ENCODE measurements at places on chromosomes 11 and 22.

DNA sequence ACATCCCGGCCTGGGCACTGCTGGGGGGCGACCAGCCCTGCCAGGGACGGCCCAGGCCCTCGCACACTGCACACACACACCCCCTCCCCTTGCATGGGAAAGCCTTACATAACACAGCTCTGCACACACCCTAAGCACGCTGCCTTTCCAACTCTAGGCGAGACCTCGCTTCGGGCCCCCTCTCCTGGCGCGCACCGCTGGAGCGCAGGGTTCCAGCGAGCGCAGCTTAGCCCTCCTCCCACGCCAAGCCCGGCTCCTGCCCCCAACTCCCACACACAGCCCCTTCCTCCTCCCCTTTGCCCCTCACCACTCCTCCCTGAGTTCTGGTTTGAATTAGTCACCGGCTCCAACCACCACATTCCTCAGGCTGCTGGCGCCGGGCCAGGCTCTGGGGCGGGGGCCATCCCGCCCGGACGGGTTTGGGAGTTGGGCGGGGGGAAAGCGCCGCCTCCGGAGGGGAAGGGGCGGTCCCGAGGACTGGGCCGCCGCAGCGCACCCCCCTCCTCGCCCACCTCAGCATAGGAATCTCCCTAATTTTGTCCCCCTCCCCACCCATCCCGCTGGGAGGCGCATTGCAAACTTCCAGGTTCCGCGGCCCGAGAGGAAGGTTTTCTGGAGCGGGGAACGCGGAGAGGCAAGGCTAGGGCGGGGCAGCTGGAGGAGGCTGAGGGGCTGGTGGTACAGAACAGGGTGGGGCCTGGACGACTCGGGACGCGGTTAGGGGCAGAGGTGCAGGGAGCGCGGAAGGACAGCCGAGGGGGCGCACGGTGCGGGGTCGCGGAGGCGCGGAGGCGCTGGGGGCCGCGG lies 966 bp downstream of the AHNAK start:
- DNase-seq, result no peak

DNA sequence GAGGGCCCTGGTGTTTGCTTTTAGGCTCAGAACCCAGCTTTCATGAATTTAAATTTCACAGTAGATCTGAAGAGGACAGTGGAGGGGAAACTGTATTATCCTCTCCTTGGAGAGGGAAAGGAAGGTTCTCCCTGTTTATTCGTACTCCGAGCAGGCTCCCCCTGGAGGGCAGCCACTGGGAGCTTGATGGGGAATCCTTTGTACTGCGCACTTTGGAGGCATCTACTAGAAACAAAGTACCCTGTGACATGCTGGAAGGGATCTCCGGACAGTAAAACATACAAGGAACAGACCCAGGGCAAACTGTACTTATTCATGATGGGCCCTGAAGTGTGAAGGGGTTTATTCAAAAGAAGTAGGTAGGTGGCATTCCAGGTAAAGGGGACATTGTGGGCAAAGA lies 27.2 kb downstream of the NAV2 start:
- no peak for DNase-seq

- DNase-seq, result no peak
These were observed 16.2 kb downstream of the OTOG start for GRCh38 chr11:17563231-17563646.

DNA sequence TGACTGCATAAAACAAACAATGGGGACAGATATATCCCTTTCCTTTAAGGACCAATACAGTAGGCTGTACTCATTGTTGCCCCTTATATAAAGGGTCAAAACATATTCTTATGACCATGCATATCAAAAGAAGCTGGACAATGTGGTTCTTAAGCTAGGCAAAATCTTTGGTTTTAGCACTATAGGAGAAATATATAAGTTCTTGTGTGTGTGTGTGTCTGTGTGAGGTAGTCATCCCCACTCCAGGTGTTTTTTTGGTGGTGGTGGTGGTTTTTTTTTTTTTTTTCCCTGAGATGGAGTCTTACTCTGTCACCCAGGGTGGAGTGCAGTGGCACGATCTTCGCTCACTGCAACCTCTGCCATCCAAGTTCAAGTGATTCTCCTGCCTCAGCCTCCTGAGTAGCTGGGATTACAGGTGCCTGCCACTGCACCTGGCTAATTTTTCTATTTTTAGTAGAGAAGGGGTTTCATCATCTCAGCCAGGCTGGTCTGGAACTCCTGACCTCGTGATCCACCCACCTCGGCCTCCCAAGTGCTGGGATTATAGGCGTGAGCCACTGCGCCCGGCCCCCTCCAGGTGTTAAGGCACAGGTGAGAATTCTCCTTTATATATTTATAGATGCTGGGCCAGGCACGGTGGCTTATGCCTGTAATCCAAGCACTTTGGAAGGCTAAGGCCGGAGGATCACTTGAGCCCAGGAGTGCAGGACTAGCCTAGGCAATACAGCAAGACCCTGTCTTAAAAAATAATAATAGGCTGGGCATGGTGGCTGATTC lies 12.0 kb upstream of the ZNF143 start:
- DNase-seq, result no peak

GRCh38 chr22:29799217-29799680 lies 32.1 kb downstream of the UQCR10 start:
- DNase-seq, result no peak

DNA sequence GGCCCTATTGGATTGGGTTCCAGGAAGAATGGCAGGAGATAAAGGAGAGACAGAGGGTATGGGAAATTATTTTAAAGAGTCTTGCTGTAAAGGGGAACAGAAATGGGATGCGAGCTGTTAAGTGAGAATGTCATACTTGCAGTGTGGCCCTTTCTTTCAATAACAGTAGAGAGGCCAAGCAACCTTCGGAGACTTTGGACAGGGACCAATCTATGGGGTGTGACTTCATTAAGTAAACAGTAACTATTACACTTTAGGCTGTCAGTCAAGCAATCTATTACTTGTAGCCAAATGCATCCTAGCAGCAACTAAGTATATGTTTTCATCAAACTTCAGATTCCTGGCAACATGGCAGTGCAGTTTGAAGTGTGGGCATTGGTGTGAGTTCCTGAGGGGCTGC lies 376.2 kb upstream of the LARGE1 start:
- DNase-seq, result no peak

DNA sequence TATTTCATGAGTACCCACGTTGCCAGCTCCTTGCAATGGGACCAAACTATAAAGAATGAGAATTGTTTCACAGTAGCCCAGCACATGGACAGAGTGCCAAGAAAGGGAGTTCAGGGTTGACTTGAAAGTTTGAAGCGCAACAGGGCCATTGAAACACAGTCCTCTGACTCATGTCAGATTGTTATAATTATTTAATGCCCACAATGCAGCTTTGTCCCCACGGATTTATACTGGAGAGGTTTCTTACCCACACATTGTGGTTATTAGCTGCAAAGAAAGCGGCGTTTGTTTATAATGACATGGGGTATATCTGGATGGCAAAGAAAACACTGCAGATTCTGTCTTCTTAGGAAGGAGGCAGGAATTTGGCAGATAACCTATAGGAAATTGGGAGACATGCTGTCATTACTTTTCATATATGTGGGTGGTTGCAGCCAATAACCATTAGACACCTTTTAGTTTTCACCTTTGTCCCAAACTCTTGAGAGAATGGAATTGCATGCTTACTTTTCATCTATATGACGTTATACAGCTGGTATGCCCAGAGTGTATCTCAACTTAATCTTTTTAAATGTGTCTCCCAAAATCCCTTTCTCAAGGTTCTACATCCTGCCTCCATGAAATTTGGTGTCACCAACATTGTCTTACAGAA lies 143.6 kb downstream of the TEAD1 start:
- no peak for DNase-seq

DNA sequence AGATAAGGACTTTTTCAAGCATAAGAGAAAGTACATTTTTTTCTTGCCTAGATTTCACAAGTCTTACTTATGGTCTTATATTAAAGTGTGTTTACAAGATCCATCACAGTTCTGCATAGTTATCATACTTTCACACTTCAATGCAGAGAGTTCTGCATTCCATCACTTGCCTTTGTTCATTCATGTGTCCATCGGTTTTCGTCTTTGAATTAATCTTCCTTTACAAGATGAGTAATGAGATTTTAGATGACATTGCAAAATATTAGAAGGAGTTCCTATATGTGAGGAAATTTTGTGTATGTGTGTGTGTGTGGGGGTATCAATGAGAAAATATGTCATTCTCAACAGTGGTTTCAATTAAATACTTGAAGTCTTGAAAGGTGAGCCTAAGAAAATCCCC lies 98.1 kb upstream of the GUCY1A2 start:
- no peak for DNase-seq

DNA sequence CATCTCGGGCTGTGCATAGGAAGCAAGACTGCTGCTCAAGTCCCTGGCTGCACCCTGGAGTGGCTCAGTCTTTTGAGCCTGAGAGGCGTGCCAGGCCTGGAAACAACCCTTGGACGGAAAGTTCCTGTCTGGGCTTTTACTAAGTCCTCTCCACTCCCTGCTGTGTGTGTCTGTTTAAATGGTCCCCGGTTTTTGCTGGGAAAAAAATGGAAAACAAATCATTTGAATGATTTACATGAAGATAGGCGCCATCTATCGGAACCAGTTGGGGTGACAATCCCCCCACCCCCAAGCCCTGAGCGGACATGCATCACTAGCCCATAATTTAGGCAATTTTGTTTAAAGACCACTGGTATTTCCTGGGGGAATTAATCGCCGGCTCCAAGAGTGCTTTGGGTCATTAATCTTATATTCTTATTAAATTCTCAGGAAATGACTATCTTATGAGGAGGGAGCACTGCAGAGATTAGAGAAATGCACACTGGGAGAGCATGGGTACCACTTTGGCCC lies 2.7 kb upstream of the GAB2 start:
- no peak for DNase-seq

DNA sequence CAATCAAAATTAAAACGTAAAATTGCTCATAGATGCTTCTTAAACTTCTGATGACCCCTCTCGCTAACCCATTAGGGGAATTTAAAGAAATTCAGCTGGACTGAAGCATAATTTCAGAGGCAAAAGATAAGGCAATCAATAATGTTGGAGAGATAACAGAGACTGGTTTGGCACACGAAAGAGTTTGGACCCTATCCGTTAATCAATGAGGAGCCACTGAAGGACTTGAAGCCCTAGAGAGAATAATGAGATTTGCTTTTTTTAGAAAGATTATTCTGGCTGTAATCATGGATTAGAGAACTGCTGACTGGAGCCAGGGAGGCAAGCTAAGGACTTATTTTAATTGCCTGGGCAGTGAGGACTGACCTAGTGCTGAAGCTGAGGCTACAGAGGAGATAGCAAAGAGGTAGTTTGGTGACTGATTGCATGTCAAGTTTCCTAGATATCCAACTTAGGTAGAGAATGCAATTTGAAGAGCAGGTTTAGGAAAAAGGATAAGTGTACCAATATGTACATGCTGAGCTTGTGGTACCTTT lies 11.9 kb upstream of the ARHGAP42 start:
- no peak for DNase-seq

DNA sequence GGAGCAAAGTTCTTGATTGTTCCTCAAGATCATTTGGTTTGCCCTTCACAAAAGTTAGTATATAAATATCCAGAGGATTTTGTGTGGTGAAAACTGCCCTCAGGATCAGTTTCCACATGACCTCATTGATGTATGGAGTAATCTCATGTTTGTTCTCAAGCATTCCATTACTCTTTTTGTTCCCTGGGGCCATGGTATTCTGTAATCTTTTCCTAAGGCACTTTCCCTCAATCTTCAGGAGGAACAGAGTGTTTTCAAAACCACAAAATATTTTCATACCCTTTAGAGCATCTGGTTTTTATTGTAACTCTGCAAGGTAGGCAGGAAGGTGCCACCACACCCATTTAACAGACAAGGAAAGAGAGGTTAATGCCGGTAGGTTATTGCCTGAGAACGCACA lies 99.6 kb downstream of the FAM181B start:
- DNase-seq, result no peak

DNA sequence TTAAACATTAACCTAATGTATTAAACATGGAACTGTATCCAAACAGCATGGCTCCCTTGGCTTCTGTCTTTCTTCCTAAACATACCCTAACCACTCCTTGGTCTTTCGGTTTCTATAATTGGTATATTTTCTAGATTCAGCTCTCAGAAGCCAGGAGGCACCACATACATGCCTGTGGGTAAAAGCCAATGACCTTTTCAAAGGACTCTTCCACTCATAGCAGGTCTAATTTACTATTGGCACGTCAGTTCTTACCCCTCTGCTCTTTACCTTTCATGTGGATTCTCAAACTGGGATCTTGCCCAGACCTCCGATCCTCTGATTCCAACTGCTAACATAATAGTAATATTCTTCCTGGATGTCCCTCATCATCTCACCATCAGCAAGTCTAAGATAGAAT lies 835.1 kb downstream of the NTM start:
- DNase-seq, result no peak

- DNase-seq, result no peak
These were observed 11.8 kb downstream of the SMPD1 start for GRCh38 chr11:6402061-6402470.

GRCh38 chr22:50640857-50641647 lies 13.1 kb upstream of the ARSA start:
- no peak for DNase-seq

DNA sequence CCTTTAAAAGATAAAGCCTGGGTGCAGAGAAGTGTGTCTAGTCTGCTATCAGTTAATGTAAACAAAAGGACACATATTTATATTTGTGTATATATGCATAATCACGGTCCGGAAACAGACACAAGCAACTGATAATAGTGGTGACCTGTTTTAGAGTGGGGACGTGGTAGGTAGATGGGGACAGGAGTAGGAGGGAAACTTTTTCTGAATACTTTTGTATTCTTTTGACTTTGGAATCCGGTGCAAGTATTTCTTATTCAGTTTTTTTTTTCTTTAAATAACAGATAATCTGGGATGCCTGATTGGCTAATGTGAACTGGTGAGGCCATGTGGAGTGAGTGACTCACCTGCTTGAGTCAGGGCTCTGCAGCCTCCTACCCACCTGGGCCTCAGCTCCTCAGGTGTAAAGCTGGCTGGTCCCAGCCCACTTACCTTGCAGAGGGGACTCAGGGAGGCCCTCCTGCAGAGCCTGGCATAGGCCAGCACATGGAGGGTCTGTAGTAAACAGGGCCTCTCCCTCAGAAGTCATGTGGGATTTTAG lies 15.3 kb downstream of the MICAL2 start:
- DNase-seq, result no peak

DNA sequence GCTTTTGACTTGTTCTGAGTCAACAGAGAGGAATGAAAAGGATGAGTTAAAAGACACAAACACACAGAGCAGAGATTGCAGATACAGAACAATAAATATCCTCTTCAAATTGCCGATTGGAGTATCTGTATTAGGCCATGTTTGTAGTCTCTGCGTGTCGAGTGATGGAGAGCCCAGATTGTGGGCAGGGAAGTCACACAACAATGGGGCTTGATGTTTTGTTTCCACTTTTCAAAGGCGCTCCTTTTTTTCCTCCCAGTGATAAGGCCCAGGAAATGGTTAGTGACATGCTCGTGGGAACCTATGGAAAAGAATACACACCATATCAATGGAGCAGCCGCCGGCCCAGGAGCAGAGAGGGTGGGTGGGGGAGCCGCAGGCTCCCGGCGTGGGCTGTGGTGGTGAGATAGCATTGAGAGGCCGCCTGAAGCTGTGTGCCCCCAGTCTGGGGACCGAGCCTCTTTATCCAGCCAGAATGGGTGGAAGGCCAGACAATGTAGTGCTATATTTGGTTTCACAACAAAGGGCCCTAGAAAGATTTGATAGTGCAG lies 555.9 kb downstream of the INSC start:
- no peak for DNase-seq
